ENCODE measurements at places on chromosomes 4 and X.

DNA sequence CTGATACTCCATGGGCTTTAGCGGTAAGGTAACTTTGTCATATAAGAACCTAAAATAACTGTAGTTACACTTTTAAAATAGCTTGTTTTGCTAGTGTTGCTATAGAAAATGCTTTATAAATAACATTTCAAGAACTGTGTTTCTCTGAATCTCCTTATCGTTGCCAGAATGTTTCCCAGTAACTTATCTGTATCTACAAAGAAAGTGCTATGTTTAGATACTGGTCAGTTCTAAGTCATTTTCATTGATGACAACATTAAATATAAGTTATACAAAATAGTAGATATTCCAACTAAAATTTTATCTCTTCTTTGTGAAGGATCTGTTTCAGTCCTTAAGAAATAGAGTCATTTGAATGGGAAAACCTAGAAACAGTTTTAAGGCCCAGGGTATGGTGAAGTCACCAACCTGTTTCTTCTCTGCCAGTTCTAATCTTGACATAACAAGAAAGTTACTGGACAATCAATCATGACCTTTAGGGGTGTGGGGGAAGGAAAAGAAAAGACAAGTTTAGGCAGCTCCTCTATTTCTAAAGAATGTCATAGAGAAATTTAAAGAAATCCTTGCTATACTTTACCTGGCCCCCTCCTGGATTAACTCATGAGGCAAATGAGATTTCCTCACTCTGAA is 425.9 kb downstream of the RPA4 start:
- no peak for DNase-seq

DNA sequence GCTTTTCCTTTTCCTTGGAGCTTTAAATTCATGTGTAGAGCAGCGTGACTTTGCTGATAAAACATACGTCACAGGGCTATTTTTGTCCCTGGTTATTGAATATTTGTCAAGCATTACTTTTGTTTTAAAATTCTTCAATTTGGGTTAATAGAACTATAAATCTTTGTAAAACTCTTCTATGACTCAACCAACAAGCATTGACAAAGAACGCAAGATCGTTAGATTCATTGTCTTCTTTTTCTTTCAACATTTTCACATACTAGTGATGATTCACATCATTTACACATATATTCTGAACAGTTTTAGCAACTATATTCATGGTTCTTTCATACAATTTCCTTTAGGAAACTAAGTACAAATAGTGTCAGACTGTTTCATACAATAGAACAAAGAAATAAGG is 72.0 kb upstream of the GPM6A start:
- DNase-seq: no peak

DNA sequence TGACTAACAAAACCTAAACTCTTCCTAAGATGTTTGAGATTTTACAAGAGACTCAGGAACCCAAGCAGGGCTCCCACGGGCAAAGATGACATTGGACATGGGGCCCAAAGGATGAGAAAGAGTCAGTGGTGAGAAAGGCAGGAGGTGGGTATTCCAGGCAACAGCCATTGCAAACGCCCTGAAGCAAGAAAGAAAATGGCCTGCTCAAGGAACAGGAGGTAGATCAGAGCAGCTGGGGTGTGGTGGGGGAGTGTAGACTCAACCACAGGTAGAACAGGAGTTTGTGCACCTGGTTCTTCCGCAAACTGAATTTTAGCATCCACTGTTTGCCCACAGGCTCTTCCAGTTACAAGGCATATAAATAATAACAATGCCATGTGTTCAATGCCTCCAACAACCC is 3.3 kb downstream of the PPP2R2C start:
- DNase-seq: no peak

- no peak for DNase-seq
Measured at GRCh38 chrX:85851418-85851817, 195.9 kb downstream of the CHM start.

GRCh38 chrX:1359477-1359873 is 22.9 kb downstream of the IL3RA start:
- DNase-seq: no peak

DNA sequence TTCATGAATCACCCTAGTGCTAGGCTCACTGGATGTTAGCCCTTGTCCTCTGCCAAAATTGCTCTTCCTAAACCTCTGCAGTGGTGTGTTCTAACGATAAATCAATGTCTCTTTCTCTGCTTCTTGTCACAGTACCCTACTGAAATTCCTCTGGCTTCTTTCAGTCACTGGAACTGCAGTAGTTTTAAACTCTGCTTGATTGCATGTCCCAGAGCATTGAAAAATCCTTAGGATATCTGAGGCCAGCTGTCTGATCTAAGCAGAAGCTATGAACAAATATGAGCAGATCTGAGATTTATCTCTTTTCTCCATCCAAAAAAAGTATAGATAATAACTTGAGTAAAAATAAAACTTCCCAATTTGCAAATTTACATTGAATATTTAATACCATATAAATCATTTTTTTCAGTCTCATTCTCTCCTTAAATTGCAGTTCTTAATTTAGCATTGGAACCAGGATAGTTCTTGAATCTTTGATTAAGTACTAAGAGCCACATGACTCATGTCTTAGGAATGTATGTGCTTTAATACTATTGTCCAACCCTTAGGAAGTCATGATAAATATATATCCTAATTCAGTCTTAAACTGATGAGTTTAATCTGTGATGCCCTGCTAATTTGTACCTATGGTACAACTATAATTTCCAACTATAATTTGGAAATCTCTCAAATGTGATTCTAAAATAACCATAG is 169.7 kb downstream of the PDHA2 start:
- no peak for DNase-seq

DNA sequence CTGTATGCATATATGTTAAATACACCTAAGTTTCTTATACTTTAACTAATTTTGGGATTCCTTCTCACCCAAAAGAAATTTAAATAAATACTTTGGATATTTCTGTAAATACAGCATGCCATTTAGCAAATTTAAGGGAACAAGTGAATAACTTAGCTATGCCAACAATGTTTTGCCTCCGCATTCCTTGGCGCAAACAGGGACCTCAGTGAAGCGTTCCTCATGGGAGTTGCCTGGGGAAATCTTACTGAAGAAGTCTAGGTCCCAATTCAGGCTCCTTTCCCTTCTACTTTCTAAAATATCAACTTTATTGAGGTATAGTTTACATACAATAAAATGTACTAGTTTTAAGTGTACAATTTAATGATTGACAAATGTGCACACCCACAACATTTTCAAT is 25.0 kb downstream of the COL4A5 start:
- DNase-seq: no peak

DNA sequence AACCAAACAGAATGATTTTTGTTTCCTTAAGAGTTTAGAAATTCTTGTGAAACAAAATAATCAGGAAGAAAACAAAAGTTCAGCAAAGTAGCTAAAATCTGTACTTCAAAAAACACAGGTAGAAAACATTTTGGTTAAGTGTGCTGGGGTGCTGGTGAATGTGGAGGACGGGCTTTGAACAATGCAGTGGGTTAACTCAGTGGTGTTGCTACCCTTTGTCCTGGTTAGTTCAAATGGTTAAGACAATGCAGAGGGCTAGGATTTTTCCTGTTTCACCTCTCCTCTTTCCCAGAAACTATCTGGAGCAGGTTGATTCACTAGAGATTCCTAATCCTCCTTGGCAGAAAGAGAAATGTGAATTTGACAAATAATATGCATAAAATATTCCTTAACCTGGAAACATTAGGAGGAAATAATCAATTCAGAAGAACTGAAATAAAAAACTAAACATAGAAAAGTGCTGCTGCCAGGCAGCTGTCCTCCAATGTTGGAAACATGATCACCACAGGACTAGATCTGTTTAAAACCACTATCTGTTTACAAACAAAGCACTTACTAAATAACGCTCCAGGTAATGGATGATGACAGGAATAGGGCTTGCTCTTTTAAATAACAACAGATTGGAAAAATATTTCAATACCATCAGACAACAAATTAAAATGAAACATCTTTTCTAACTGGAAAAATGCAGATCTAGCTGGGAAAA is 148.9 kb downstream of the MAML3 start:
- no peak for DNase-seq

GRCh38 chrX:135384161-135384836 is 37.4 kb upstream of the SMIM10L2A start:
- DNase-seq: peak; percentile 3

DNA sequence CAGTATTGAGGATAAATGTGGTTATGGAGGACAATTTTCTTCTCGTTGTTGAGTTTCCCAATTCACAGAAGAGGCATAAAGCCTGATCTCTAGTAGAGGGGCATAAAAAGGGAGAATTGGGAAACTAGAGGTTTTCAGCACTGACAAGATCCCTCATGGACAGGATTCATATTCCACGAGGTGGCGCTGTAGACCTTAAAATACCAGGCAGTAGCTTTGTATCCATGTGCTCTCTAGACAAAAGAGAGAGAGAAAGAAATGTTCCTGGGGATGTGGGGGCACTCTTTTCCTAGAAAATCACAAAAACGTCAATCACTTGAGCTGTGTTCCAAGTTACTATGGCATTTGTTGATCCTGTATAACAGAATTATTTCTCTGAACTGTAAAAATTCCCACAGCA is 128.3 kb downstream of the MAGEE1 start:
- peak; percentile 1 for DNase-seq

DNA sequence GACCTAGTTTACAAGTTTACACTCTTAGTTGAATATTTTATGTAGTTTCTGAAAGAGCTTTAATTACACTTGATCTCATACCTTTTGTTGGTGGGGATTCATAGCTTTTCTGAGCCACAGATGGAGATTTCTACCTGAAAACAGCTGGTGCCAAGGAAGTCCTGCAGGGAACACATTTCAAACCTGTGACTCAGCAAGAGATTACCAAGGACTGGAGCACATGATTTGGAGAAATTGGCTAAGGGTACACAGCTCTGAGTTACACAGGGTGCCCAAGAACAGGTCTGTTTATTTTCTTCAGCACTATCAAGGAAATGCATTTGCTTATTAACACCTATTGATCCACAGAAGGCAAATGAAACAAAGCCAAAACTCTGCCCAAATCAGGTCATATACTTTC is 691.5 kb downstream of the KCTD8 start:
- no peak for DNase-seq

DNA sequence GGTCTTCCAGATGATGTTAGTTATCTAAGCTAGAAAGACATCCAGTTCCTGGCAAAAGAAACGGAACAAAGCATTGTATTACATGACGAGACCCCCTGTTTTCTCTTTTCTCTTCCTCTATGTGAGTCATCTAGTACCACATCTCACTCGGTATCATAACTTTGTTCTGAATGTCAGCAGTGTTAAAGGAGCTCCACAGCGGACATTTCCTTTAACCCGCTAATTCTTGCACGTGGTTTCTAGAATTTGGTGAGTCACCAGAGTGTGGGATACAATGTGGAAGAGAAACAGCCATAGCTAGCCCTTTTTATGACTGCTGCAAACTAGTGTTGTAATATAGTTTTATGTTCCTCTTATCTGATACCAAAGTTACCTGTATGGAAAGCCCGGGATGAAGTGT is 243.7 kb downstream of the TENM3 start:
- no peak for DNase-seq

- DNase-seq: no peak
Measured at GRCh38 chr4:165096776-165097175, 15.9 kb downstream of the TMEM192 start.

GRCh38 chrX:112734290-112734689 is 54.6 kb upstream of the LHFPL1 start:
- no peak for DNase-seq

DNA sequence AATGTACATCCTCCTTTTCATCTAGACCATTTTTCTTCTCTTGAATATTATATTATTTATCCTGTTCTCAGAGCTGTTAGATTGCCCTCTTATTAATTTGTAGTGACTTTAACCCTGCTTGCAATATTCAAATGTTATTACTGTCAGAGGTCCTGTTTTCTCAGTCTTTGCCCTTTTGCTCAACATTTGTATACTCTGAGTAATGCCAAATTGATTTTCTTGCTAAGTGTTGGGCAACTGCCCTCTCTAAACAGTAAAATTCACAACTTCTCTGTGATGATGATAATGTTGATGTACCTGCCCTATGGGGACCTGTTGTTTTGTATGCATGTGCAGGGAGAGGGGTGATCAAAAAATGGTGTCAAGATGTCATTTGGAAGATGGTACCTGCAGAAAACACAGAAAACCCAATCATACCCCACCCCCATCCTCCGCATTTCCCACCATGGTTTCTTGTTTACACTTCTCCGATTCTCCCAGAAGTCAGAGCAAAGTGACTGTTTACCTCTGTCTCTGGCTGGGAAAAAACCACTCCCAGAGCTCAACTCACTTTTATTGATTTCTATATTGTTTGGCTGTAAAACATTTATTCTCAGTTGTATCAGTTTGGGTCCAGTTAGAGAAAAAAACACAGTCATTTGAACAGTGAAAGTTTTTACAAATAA is 694.0 kb downstream of the IL1RAPL1 start:
- no peak for DNase-seq

GRCh38 chr4:124167602-124168001 is 544.9 kb downstream of the ANKRD50 start:
- DNase-seq: no peak

GRCh38 chr4:91298156-91298700 is 1005.5 kb upstream of the GRID2 start:
- DNase-seq: no peak

DNA sequence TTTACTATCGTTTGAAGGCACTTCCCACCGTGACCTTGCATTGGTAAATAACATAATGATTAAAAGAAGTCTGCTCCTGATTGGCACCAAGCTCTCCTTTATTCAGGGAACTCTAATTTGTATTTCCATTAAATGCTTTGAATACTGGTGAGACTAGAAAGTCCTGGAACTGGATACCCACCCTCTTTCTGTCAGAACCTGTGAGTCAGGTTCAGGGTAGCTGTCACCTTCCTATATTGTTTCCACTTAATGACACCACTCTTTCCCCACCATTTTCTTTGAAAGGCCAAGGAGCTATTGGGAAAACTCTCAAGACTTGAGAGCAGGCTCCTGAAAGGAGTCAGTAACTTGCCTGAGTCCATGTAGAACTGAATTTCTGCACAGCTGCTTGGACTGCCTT is 55.9 kb upstream of the RASSF6 start:
- no peak for DNase-seq

DNA sequence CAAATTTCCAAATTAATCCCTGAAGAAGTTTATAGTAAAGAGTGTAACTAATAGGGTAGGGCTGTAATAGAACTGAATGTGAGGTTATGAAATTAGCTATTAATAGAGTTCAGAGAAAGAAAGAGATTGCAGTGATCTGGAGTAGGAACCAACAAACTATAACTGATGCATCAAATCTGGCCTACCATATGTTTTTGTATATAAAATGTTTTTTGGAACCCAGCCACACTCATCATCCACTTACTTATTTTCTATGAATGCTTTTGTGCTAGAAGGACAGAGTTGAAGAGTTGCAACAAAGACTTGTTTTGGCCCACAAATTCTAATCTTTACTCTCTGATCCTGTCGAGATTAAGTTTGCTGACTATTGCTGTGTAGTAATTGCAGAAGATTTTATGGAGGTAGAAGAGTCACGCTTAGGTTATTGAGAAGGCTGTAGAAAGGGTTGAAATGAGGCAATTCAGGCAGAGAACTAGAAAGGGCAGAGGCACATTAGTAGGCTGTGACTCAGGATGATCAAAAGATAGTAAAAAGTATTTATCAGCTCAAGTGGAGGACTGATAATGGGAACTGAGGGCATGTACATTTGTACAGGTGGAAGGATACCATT is 298.7 kb upstream of the EMCN start:
- no peak for DNase-seq

- DNase-seq: no peak
Measured at GRCh38 chr4:86564795-86565194, 29.3 kb upstream of the PTPN13 start.

GRCh38 chr4:142719854-142720541 is 126.1 kb downstream of the INPP4B start:
- DNase-seq: no peak
